ENCODE measurements at places on chromosomes 6 and 20.

DNA sequence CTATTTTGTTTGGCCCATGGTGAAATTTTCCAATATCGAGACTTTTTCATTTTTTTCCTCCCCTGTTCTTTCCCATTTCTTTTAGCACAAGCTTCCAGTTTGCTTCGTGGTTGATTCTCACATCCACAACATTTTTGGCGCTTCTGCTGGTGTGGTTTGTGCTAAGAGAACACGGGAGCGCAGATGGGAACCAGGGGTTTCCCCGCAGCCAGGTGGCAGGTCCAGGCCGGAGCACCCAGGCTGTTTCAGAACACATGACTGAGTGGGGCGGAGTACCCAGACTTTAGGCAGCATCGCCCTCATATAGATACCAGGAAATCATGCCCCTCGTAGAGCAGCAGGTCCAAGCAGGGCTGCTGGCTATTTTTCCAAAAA, 58.0 kb downstream of the SYTL3 start:
- DNase-seq = no peak

DNA sequence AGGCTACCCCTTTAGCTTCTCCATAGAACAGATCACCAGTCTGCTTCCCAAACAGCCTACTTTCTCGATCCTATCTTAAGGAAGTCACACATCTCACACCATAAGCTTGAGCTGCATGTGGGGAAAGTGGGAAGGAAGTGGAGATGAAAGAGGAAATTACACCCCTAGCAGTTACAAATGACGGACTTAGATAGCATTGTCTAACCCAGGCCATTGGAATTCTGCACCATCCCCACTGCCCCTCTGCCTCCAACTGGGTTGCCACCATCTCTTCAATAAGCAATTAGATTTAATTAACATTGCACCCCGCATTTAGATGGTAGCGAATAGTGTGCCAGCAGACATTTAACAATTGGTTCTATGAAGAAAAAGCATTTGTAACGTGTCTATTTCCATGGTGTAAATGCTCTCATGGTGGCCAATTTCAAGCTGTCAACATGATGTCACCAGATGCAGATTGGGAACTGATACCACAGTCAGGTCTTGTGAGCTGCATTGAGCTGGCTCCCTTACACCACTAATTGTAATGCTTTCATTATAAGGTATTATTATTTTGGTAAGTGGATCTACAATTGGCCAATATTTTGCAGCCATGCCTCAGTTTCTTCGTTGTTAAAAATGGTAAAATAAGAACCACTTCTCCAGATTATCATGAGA, 124.7 kb downstream of the CD24 start:
- no peak for DNase-seq

- no peak for DNase-seq
Observed at GRCh38 chr6:26421259-26422144, 18.8 kb upstream of the BTN3A3 start.

DNA sequence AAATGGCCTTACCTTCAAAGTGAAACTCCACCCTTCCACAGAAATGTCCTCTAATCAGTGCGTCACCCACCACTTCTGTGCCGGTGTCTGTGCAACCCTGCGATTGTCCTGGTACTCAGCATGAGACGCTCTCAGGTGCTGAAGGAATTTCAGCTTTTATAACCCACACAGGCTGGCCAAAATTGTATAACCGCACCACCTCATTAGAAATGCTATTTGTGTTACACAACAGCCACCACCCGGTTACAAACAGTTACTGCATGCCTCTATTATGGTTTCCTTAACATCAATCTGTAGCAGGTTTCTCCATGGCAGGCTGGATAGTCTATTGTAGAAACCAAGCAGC, 51.5 kb downstream of the SLC23A2 start:
- DNase-seq = no peak

- DNase-seq = no peak
Observed at GRCh38 chr6:143234734-143235133, 174.0 kb downstream of the AIG1 start.

DNA sequence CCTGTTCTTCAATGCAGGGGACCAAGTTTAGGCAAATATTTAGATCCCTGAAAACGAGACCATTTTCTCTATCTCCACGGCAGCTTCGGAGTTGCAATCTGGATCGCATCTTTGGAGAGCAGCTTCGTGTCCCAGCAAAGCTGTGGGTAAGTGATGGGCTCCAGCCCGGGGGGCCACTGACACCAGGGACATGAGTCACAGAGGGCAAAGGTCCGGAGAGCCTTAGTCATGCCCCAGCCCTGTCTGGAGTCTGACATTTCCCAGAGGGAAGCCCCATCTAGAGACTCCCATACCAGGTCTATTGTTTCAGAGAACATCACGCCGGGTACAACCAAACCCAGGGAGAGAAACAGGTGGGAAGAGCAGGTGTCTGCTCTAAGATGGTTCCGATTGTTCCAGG, 95.9 kb downstream of the NFATC2 start:
- DNase-seq = no peak
